CD8-positive, alpha-beta memory T cell (primary cell): ENCODE measurements at places on chromosomes 3 and 15. TPM values are rescaled to one million over a fixed set of nuclear protein-coding genes. Genes with fewer than 3 reads are reported as not detected.
A peak's percentile ranks its signal among the peaks of the same experiment; 100 is the strongest.

DNA sequence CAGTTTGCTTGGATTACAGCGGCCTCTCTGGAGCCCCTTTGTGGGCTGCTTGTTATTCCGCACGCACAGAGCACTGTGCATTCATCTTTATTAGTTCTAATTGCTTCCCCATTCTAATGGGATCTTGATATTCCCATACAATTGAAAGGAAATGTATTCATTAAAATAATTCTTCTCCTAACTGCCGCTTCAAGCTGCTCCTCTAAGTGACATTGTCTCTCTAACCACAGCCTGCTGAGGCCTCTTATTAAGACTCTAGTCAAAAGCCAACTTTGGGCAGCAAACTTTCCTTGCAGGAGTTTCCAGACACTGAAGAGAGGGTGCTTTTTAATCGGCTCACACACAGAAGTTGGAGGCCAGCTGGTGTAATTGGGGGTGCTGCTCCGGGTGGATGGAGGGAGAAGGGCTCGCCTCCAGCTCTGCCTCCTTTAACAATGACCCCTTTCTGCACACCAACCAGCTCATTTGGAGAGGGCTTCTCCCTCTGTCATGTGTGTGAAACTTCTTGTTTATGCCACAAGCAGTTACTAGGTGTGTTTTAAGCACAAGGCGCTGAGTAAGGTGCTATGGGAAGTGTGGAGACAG is 5.6 kb upstream of the MAGEF1 start:
- DNase-seq: no peak

DNA sequence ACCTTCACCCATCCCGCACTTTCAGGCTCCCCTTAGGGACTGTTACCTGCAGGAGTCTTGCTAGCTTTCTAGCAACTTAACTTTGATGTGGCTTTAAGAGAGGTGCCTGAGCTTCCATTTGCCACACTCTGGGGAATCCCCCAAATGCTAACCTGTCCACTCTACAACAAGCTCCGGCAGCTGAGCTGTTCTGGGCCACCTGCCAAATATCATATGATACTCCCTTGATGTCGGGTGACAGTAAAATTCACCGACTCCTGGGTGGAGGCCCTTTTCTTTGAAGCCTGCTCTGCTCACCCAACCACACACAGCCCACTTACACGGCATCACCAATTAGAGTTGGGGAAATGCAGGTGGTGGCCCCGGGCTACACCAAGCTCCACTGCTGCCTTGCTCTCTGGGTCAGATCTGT is 38.0 kb upstream of the XCR1 start:
- DNase-seq: peak; percentile 94

- DNase-seq: no peak
These were observed 288.7 kb upstream of the RORA start for GRCh38 chr15:61517776-61518175.

The BCHE gene
- total RNA-seq: not detected

DNA sequence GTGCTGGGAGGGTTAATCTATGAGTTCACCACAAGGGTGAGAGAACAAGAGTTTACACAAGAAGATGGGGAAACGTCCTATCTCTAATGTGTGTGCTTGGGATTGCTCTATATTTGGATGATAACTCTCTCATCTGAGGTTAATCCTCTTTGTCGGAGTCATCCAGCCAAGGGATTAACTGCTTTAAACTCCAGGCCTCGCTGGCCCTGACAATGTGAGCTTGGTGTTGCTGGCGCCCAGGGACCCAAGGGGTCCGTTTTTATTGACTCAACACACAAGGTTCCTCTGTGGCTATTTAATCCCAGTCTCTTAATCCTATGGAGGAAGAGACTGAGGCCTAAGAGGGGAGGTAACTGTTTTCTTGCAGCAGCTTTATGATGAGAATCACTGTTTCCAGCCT is 14.2 kb downstream of the SV2B start:
- DNase-seq: no peak

The PCSK6 gene
- 0.95 TPM for total RNA-seq

The TRPC1 gene
- total RNA-seq: 2.8 TPM

GRCh38 chr15:86183596-86184491 is 104.2 kb downstream of the AGBL1 start:
- no peak for DNase-seq

The ECE2 gene
- total RNA-seq: not detected

DNA sequence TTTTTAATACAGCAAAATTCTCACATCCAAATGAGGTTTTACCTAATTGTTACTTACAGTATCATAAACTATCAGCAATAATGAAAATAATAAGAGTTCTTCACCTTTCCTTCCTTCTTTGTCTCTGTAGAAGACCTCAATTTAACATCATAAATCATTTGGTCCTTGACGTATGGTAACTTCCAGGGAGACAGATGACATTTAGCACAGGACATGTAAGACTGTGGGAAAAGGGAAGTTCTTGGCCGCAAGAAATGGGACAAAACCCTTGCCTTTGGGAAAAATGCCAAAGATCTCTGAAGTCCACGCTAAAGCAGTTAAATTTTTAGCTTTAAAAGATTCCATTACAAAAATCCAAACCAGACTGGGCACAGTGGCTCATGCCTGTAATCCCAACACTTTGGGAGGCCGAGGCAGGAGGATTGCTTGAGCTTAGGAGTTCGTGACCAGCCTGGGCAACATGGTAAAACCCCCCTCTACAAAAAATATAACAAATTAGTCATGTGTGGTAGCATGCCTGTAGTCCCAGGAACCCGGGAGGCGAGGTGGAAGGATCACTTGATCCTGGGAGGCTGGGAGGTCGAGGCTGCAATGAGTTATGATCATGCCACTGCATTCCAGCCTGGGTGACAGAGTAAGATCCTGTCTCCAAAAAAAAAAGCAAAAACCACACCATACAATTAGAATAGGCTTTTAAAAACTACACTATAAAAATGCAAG is 8.8 kb downstream of the PTPN9 start:
- no peak for DNase-seq

The LHFPL4 gene
- not detected for total RNA-seq

- DNase-seq: no peak
These were observed 139.5 kb upstream of the HACD2 start for GRCh38 chr3:123724306-123724705.

The PEX5L gene
- not detected for total RNA-seq

The SOX14 gene
- not detected for total RNA-seq

DNA sequence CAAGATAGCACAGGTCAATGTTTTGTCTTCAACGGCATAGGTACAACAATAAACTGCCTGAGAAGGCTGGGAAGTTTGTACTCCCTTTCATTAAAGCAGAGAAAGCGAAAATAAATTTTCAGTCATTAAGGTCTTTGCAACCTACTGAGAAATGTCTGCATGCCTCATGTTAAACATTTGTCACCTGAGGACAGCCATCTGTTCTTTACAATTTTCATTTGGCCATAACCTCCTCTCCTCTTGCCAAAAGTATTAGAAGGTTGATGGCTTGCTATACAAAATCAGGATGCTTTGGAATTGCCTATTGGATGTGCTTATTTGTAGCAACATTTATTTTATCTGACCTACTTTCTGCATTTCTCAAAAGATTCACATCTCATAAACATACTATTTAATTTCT is 122.7 kb downstream of the GOLIM4 start:
- DNase-seq: no peak

DNA sequence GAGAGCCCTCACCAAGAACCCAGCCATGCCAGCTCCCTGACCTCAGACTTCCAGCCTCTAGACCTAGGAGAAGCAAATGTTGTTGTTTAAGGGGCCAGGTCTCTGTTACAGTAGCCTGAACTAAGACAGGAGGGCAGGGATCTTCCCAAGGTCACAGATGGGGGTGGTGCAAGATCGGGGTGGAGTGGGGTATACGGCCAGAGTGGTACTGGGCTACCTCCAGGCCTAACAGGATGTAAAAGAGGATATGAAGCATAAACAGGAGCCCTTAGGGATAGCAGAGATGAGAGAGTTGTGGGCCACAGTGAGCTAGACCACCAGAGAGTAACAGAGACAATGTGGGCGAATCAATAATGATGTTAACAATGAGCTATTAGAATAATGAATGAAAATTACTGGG is 82.9 kb downstream of the TOP2B start:
- DNase-seq: no peak

- DNase-seq: no peak
These were observed 91.5 kb upstream of the ATP2B2 start for GRCh38 chr3:10596746-10597448.

The LRRN1 gene
- 0.80 TPM for total RNA-seq

- no peak for DNase-seq
These were observed 187.0 kb upstream of the MLF1 start for GRCh38 chr3:158384019-158384418.

GRCh38 chr15:60130398-60130797 is 126.3 kb downstream of the FOXB1 start:
- DNase-seq: no peak

The CFAP100 gene
- total RNA-seq: not detected

The CCR3 gene
- not detected for total RNA-seq

GRCh38 chr15:67968966-67969365 is 85.1 kb upstream of the PIAS1 start:
- DNase-seq: no peak

- no peak for DNase-seq
These were observed 61.5 kb downstream of the SLC6A1 start for GRCh38 chr3:11053926-11054503.

- no peak for DNase-seq
These were observed 95.4 kb downstream of the MYLK start for GRCh38 chr3:123788710-123789109.

DNA sequence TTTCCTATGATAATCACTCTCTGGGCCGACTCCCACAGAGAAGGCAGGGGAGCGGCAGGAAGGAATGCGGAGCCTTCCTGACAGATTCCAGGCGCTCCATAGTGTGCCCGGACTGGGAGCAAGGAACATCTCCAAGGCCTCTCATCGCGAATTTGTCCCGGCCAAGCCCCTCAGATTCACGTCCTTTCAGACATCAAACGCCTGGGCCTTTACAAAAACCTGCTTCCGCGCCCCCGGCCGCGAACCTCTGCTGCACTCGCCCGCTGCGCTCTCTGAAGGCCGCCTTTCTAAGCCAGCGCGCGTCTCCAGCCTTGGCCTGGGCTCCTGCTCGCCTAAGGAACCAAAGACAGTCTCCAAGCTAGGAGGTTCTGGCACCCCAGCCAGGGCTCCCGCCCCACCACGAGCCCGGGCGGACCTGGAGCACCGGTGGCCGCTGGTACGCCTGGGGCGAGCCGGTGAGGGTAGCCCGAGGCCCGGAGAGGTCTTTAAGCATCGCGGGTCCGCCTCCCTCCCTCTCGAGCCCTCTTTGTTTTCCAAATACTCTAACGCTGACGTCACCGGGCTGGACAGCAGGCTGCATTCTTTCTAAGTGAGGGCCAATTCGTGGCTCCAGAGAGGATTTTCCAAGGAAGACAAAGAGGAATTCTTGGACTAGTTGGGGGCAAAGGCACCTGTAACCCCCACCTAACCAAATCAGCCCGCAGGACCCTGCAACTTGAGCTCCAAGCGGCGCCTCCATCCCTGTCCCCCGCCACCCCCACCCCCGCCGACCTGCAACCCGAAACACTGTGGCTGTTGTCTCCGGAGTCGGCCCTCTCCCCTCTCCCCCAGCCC is 759 bp downstream of the AMOTL2 start:
- DNase-seq: no peak

DNA sequence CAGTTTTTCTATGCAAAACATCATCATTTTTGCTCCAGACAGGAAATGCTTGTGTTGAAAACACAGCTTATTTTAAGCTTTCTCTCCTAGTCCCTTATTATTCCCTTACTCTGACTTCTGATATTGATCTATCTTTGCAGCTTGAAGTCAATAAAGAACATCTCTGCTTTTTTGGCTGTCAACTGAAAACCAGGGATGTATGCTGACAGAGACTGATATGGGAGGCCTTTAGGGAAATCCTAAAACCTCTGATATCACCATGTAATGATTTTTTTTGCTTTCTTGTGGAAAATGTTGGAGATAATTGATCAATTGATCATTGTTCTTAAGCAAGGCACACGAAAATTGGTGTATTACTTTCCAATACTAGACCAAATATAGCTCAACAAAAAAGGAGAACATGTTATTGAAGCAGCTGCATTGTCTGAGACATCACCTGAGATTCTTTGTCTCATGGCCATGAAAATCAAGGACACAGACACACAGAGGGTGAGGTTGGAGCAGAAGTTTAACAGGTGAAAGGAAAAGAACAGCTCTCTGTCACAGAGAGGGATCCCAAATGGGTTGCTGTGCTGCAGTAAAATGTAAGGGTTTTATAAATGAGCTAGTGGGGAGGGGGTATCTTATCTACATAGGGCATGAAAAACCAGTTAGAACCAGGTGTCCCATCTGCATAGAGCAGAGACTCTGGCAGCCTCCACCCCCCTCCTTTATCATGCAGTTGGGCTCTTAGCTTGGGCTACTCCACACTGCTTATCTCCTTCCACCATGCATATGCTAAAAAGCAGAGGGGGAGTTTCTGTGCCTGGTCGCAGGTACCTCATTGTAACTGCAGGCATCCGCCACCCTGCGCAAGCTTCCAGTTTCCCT is 17.0 kb upstream of the SENP7 start:
- DNase-seq: no peak

The ITPKA gene
- 0.44 TPM for total RNA-seq

GRCh38 chr3:15637131-15637951 is 35.8 kb downstream of the BTD start:
- DNase-seq: no peak

GRCh38 chr3:17683542-17684207 is 58.8 kb downstream of the TBC1D5 start:
- no peak for DNase-seq

- no peak for DNase-seq
These were observed 514 bp downstream of the IGF2BP2 start for GRCh38 chr3:185824051-185825005.

DNA sequence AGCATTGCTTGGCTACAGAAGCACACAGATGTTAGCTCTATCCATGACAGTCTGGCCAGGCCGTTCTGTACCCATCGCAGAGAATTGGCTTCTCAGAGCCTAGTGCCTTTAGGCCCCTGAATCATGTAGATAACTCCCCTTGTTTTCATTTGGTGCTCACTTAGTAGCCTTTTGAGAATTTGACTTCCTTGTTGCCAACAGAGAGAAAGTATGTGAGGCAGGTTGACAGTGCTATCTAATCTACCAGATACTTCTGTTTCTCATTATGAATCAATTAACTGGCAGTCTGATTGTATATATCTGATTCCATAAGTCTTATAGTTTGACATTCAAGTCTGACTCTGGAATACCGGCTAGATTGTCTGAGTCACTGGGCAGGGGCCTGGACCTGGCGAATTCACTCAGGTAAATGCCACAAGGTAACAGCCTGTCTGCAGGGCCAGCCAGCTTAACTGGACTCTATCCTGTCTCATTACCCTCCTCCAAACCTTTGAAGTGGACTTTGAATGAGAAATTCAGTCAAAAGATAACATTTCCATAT is 160.2 kb downstream of the GHSR start:
- no peak for DNase-seq

The POLQ gene
- 12.4 TPM for total RNA-seq
